ENCODE measurements at places on chromosomes 2 and 18. TPM values are rescaled to one million over a fixed set of nuclear protein-coding genes. Genes with fewer than 3 reads are reported as not detected.

The MC5R gene
- not detected for total RNA-seq

The SOWAHC gene
- total RNA-seq, result 14.7 TPM

The UGT1A4 gene
- total RNA-seq, result not detected

The SNORC gene
- total RNA-seq, result 0.64 TPM

DNA sequence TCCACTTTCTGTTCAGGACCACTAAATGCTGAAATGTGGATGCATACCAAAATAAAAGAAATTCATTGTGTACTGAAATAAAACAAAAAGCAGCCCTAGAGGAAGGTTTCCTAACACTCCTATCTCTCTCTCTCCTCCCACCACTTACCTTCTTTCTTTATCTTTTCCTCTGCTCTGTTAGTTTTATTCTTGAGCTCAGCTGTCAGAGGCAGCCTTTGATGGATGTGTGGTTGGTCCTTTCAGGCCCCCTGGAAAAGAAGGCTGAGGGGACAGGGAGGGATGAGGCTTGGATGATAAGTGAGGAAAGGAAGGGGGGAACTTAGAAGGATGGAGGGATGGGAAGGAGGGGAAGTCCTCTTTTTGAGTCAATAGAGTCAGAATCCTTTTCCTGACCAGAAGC is 47.6 kb downstream of the DHRS9 start:
- DNase-seq, result no peak

- DNase-seq, result no peak
Measured at GRCh38 chr18:57890266-57890665, 87.2 kb upstream of the ATP8B1 start.

DNA sequence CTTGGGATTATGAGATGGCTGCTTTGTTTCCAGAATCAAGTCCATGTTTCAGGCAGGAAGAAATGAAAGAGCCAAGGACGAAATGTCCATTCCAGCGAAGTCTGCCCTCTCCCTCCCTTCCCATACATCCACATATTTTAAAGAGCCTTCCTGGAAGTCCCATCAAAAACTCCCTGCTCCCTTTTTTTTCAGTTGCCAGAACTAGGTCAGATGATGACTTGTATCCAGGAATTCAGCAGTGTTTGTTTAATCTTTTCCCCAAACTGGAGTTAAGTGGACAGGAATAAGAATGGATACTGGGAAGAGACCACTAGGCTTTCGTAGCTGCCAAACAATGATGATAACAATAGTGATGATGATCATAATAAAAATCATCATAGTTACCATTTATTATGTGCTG is 198.7 kb downstream of the MEIS1 start:
- no peak for DNase-seq

- DNase-seq, result no peak
Measured at GRCh38 chr2:195898505-195899191, 170.0 kb downstream of the DNAH7 start.

DNA sequence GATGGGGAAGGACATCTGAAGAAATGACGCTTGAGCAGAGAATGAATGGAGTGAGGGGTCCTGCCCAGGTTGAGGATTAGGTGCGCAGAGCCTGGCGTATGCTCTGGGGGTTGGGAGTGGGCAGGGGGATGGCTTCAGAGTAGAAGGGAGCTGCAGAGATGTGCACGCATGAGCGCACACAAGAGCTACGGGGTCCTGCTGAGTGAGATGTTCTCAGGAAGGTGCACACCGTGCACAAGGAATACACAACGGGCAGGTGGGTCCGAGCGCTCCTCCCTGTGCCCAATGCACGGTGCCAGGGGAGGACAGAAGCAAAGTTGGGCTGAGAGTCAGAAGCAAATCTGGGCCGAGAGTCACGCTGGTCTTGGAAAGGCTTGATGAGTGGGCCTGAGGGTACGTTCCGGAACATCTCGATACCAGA is 25.5 kb downstream of the TWIST2 start:
- DNase-seq, result peak; percentile 67

The ANKRD44 gene
- total RNA-seq, result 26.0 TPM

The PROM2 gene
- 0.39 TPM for total RNA-seq

The CIDEA gene
- total RNA-seq, result 138 TPM

The SLC11A1 gene
- 122 TPM for total RNA-seq

GRCh38 chr2:174611854-174612253 is 14.2 kb upstream of the WIPF1 start:
- no peak for DNase-seq

DNA sequence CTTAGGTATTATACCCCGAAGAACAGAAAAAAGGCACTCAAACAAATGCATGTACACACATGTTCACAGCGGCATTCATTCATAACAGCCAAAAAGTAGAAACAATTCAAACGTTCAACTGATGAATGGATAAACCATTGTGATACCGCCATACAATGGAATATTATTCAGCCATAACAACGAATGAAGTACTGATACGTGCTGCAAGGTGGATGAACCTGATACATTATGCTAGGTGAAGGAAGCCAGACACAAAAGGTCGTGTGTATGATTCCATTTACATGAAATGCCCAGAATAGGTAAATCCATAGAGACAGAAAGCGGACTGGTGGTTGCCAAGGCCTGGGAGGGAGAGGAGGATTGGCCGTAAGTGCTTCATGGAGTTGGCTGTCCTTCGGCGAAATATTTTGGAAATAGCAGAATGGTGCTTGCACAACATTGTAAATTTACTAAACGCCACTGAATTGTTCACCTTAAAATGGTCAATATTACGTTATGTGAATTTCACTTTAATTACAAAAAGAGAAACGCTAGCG is 750 bp upstream of the RMP24 start:
- no peak for DNase-seq

DNA sequence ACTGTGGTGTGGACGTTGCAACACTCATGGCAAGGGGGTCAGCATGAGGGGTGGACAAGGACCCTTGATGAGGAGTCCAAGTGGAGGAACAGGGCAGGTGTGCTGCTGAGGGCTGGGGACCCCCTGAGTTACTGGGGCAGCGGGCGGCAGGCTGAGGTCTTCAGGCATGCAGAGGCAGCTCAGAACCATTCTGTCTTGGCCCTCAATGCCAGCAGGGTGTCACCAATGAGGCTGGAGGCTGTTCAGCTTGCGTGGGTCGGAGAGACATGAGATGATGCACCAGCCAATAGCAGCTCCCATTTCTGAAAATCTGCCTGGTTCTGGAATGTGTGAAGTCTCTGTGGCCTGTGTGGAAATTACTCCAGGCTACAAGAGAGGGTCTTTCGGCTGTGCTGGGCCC is 105.4 kb downstream of the INHBB start:
- DNase-seq, result no peak

The CIB4 gene
- total RNA-seq, result not detected

DNA sequence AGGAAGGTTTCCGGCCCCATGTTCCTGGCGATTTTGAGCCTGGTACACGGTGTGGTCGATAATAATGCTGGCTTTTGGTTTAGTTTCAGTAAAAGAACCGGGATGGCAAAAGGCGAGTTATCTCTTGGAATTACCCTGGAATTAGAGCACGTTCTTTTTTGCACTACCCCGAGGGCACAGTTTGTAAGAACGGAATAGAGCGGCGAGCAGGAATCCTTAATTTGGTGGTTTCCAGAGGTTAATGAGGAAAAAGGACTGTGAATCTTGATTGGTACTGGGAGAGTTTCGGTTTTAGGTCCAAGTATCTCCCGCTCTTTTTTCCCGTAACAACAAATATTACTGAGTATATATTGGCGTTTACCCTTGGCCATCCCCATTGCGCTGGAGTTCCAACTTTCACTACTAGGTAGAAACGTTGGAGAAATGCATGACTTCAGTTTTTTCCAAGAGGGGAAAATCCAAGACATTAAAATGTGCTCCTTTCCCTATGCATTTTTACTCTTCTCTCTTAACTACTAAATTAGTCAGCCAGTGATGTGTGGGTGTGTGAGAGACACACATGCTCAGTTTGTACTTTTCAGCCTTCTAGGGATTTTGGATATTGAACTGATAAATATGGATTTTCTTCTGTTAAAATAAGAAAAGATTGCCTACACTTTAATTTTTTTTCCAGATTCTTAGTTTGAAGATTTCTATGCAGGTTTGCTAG is 160.8 kb downstream of the AGPS start:
- DNase-seq, result no peak

DNA sequence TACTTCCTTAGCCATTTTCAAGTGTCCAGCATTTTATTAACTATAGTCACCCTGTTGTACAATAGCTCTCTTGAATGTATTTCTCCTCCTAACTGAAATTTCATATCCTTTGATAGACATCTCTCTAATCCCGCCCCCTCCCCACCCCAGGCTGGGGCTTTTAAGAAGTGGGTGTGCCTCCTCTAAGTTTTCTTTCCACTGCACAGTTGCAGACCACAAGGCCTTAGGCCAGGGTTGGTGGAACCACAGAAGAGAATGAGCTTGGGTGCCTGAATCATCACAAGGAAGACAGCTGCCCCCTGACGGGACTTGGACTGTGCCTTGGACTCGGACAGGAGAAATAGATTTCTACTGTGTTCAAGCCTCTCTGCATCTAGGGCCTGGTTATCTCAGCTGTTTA is 193.4 kb downstream of the HAUS1 start:
- DNase-seq, result peak; percentile 26

DNA sequence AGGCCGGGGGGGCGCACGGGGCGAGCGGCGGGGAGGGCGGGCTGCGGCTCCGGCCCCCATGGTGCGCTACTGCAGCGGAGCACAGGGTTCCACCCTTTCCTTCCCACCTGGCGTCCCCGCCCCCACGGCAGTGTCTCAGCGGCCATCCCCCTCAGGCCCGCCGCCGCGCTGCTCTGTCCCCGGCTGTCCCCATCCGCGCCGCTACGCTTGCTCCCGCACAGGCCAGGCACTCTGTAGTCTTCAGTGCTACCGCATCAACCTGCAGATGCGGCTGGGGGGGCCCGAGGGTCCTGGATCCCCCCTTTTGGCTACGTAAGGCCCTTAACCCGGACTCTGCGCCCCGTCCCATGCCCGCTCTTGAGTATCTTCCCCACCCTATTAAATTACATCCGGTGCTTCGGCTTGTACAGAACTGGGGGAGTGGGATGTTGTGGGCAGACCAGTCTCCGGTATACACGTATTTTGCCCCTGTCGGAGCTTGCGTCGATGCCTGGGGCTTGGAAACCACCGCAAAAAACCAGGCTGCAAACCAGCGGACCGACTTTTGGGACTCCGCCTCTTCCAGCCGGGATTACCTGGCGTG is 598 bp upstream of the WBP1 start:
- DNase-seq, result no peak

The HSBP1L1 gene
- total RNA-seq, result 18.8 TPM

GRCh38 chr2:161956738-161957137 is 117.3 kb downstream of the DPP4 start:
- DNase-seq, result no peak

The TRIM43 gene
- not detected for total RNA-seq

The EHD3 gene
- 2.4 TPM for total RNA-seq

- no peak for DNase-seq
Measured at GRCh38 chr2:113260991-113261390, 17.7 kb downstream of the PAX8 start.

The HNMT gene
- total RNA-seq, result 91.4 TPM

The BOLL gene
- total RNA-seq, result not detected

All from mesenteric fat pad (tissue), 1 donor.